Stomach (tissue), 19 donors: ENCODE measurements at places on chromosomes 6 and 20. TPM values are rescaled to one million over a fixed set of nuclear protein-coding genes. Genes with fewer than 3 reads are reported as not detected.

DNA sequence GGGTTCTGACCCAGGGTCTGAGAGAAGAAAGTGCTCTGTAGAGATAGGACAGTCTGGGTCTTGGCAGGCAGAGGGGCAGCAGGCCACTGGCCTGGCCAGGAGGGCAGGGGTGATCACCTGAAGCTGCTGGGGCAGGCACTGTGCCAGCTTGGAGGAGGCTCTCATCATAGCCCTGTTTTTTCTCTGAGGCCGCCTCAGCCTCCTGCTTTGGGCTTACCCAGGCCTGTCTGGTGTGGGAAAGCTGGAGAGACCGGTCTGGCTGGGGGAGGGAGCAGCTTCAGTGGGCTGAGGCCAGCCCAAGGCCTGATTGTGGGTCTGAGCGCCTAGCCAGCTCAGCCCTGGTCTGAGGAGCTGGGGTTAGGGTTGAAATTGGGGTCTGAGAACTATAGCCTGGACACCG is 3.9 kb downstream of the LPIN3 start:
- H3K36me3 ChIP-seq = peaks cover 37% of the 10 kb centered on the region
- H3K27ac ChIP-seq = no peak overlapping the region
- no peak overlapping the region for H3K4me3 ChIP-seq
- DNase-seq = no peak
- H3K4me1 ChIP-seq = peaks cover 30% of the 10 kb centered on the region

DNA sequence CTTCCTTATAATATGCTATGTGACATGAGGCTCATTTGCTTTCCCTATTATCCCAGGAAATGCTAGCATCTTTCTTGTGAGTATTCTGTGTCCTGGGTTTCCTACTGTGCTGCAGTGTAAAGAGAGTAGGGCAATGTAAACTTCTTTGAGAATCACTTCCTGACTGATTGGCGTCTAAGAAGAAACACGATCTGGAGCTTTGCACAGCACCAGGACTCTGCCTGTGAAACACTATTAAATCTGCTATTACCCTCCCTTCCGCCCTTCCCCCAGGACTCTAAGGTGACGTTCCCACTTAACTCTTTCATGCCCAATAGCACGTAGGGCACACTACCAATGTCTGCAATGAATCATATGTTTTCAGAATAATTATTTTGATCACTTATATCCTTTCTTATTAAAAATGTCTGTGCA is 607.3 kb upstream of the CITED2 start:
- H3K4me1 ChIP-seq = peaks cover 3% of the 10 kb centered on the region
- no peak overlapping the region for H3K4me3 ChIP-seq
- H3K27ac ChIP-seq = peak overlapping the region; percentile 44
- no peaks in the 10 kb centered on the region for H3K36me3 ChIP-seq
- no peaks in the 10 kb centered on the region for H3K27me3 ChIP-seq

DNA sequence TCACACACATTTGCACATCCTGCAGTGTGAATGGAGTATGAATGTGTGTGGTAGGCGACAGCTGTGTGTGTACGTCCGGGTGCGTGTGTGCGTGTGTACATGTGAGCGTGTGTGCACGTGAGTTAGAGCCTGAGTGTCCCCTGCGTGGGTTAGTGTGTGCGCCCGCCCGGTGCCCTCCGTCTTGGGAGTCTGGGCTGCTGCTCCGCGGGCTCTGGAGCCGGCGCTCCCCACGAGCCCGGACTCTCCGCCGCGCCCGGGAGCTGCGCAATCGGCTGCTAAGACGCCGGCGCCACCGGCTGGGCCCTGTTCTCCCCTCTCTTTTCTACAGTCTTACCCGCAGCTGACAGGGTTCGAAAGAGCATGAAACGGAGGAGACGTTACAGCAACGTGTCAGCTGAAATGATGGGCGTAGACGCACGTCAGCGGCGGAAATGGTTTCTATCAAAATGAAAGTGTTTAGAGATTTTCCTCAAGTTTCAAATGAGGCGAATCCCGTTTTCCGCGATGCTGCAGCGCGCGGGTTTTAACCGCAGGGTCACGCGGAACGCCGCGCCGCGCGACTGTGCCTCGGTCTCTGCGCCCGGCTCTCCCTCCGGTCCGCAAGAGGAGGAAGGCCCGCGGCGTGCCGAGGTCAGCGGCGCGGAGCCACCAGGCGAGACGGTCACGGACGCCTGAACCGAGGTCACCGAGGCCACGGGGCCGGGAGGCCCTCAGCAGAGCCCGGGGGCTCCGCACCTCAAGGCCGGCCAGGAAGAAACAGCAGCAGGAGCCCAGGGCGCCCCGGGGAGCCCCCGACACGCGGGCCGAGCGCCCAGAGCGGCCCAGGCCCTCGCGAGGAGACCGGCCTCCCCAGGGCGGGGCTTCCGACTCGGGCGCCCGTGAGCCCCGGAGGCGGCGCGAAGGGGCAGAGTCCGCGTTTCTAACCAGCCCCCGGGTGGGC is 95.3 kb upstream of the BHLHE23 start:
- H3K4me1 ChIP-seq = peaks cover 20% of the 10 kb centered on the region
- peaks cover 57% of the 10 kb centered on the region for H3K27me3 ChIP-seq
- H3K4me3 ChIP-seq = peak overlapping the region; percentile 66
- peak overlapping the region; percentile 73 for H3K27ac ChIP-seq

- H3K4me3 ChIP-seq = no peak overlapping the region
- no peak overlapping the region for H3K27ac ChIP-seq
- no peaks in the 10 kb centered on the region for H3K36me3 ChIP-seq
- H3K27me3 ChIP-seq = no peaks in the 10 kb centered on the region
- DNase-seq = no peak
Observed at GRCh38 chr6:33936886-33937285, 133.1 kb upstream of the MLN start.

The RUNX2 gene
- 10.5 TPM for total RNA-seq

DNA sequence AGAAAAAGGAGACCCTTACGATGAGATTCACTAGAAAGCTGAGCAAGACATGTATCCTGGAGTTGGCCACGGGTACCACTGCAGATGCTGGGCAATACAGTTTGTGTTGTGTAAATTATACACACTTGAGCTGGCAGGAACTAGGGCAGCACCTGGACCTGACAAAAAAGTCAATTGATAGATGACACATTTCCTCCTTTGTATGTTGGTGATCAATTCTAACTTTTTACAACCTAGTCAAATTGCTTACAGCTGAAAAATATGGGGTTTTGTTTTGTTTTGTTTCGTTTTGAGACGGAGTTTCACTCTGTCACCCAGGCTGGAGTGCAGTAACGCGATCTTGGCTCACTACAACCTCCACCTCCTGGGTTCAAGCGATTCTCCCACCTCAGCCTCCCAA is 108.9 kb downstream of the UST start:
- peaks cover 5% of the 10 kb centered on the region for H3K4me1 ChIP-seq
- no peak overlapping the region for H3K27ac ChIP-seq
- no peaks in the 10 kb centered on the region for H3K27me3 ChIP-seq
- no peak overlapping the region for H3K4me3 ChIP-seq

The CST4 gene
- not detected for total RNA-seq

- no peaks in the 10 kb centered on the region for H3K4me1 ChIP-seq
- DNase-seq = no peak
- H3K4me3 ChIP-seq = no peak overlapping the region
- no peak overlapping the region for H3K27ac ChIP-seq
- peaks cover 100% of the 10 kb centered on the region for H3K27me3 ChIP-seq
- no peaks in the 10 kb centered on the region for H3K36me3 ChIP-seq
Observed at GRCh38 chr6:28737750-28738395, 185.9 kb downstream of the TRIM27 start.

DNA sequence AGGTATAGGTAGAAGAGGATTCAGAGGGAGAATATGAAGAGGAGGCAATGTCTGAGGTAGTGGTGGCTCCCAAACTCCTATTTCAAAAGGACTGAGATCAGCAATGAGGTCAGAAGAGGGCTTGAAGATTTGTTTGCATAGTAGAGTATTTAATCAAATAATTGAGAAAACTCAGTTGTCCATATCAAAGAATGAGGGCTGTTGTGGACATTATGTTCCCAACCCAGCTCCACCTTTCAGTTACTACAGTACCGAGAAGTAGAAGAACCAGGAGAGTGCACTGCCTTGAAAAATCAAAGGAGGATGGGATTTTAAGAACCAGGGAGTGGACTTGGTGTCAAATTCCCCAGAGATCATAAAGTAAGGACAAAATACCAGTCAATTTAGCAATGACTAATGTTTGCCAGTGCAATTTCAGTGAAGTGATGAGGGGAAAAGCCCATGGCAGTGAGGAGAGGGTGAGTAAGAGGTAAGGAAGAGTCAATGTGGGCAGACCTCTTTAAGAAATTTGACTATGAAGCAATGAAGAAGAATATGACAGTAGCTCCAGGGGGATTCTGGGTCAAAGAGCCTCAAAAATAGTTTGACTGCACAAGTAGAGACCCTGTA is 382.4 kb downstream of the PKHD1 start:
- H3K4me1 ChIP-seq = no peaks in the 10 kb centered on the region
- DNase-seq = no peak
- no peaks in the 10 kb centered on the region for H3K36me3 ChIP-seq
- no peaks in the 10 kb centered on the region for H3K27me3 ChIP-seq
- H3K27ac ChIP-seq = no peak overlapping the region
- no peak overlapping the region for H3K4me3 ChIP-seq

GRCh38 chr6:41519745-41520699 is 26.2 kb upstream of the FOXP4 start:
- H3K27me3 ChIP-seq = no peaks in the 10 kb centered on the region
- no peak overlapping the region for H3K4me3 ChIP-seq
- no peaks in the 10 kb centered on the region for H3K36me3 ChIP-seq
- peaks cover 64% of the 10 kb centered on the region for H3K4me1 ChIP-seq

The OPRM1 gene
- total RNA-seq = 0.45 TPM

The EPPIN gene
- total RNA-seq = not detected

DNA sequence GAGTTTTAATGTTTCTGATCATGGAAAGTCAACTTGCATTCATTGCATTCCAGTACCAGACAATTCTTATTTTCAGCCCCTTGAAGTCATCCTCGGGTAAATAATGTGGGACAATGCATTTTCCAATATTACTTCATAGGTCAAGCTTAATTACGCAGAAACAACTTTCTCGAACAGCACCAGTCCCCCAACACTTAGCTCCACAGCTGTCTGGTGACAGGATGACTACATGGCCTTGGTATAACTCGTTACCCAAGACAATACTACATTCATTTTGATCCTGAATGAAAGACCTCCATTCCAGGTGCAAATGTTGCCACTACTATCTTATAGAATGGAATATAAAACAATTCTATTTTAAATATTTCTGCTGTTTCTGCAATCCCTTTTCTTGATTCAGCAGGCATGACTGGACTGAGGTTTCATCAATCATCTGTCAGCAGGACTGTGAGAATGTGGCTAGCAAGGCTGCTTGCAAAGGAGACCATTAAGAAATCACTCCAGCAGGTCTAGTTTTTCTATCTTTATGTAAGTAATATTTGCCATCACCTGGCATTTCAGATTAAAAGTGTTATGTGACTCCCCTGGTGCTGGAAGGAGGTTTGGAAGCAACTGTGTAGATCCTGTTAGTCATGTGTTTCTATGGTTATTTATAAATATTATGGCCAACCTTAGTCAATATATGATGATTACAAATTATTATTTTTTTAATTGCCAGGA is 147.9 kb downstream of the HAO1 start:
- H3K4me3 ChIP-seq = no peak overlapping the region
- H3K36me3 ChIP-seq = no peaks in the 10 kb centered on the region
- DNase-seq = no peak

The GUCA1A gene
- not detected for total RNA-seq

The OR2B6 gene
- not detected for total RNA-seq

The MLIP gene
- not detected for total RNA-seq

- H3K36me3 ChIP-seq = no peaks in the 10 kb centered on the region
- H3K4me1 ChIP-seq = peaks cover 3% of the 10 kb centered on the region
- no peak for DNase-seq
- H3K4me3 ChIP-seq = no peak overlapping the region
Observed at GRCh38 chr6:133965817-133966360, 12.9 kb downstream of the TBPL1 start.

- H3K27ac ChIP-seq = no peak overlapping the region
- no peaks in the 10 kb centered on the region for H3K27me3 ChIP-seq
- no peak for DNase-seq
- no peak overlapping the region for H3K4me3 ChIP-seq
Observed at GRCh38 chr6:132758689-132759088, 985 bp upstream of the VNN2 start.

DNA sequence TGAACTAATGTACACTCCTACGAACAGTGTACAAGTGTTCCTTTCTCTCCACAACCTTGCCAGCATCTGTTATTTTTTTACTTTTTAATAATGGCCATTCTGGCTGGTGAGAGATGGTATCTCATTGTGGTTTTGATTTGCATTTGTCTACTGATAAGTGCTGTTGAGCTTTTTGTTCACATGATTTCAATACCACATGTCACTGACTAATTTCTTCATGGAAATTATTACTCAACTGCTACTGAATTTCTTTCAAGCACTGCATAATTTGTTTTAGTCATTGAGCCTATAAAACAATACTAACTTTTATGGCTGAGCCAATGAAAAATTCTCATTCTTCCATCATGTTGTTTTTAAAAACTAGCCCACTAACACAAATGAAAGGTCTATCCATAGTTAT is 115.4 kb downstream of the FRK start:
- no peaks in the 10 kb centered on the region for H3K27me3 ChIP-seq

The SLC22A1 gene
- 2.3 TPM for total RNA-seq

The MYT1 gene
- not detected for total RNA-seq

- H3K36me3 ChIP-seq = no peaks in the 10 kb centered on the region
- no peaks in the 10 kb centered on the region for H3K4me1 ChIP-seq
- no peak for DNase-seq
- no peaks in the 10 kb centered on the region for H3K27me3 ChIP-seq
- H3K4me3 ChIP-seq = no peak overlapping the region
- no peak overlapping the region for H3K27ac ChIP-seq
Observed at GRCh38 chr20:54535033-54535432, 59.6 kb downstream of the DOK5 start.

DNA sequence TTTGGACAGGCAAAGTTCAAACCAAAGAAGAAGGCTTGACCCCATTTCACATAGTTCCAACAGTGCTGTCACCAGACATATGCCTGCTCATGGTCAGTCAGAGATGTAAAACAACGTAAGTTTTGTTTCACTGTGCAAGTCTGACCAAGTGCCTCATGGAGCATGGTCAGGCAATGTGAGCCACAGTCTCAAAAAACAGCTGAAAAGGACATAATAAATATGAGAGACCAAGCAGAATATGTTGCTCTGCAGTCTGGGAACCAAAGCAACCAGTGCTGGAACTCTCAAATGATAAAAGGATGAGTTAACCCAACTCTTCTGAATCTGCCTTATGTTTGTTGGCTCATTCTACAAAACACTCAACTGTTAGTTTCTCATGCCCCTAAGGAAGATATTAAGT is 39.9 kb upstream of the DST start:
- DNase-seq = no peak
- H3K27ac ChIP-seq = no peak overlapping the region
- H3K36me3 ChIP-seq = no peaks in the 10 kb centered on the region
- no peaks in the 10 kb centered on the region for H3K27me3 ChIP-seq
- no peak overlapping the region for H3K4me3 ChIP-seq
- no peaks in the 10 kb centered on the region for H3K4me1 ChIP-seq

The TREML2 gene
- not detected for total RNA-seq

The TMX4 gene
- 25.9 TPM for total RNA-seq

GRCh38 chr6:64580346-64580745 is 944.7 kb downstream of the PHF3 start:
- H3K36me3 ChIP-seq = no peaks in the 10 kb centered on the region
- H3K4me1 ChIP-seq = no peaks in the 10 kb centered on the region
- DNase-seq = no peak
- H3K27me3 ChIP-seq = no peaks in the 10 kb centered on the region

GRCh38 chr6:17662585-17662984 is 44.1 kb downstream of the NUP153 start:
- no peaks in the 10 kb centered on the region for H3K4me1 ChIP-seq
- no peak for DNase-seq
- peaks cover 98% of the 10 kb centered on the region for H3K36me3 ChIP-seq
- H3K27me3 ChIP-seq = no peaks in the 10 kb centered on the region
- no peak overlapping the region for H3K27ac ChIP-seq
